NCI-H1417 treated with DMSO at 0.1 percent for 48 hours (cell line): ENCODE measurements at places on chromosomes 3 and 15.

- no peak for DNase-seq
These were observed 514.2 kb upstream of the ROBO2 start for GRCh38 chr3:76525726-76526125.

DNA sequence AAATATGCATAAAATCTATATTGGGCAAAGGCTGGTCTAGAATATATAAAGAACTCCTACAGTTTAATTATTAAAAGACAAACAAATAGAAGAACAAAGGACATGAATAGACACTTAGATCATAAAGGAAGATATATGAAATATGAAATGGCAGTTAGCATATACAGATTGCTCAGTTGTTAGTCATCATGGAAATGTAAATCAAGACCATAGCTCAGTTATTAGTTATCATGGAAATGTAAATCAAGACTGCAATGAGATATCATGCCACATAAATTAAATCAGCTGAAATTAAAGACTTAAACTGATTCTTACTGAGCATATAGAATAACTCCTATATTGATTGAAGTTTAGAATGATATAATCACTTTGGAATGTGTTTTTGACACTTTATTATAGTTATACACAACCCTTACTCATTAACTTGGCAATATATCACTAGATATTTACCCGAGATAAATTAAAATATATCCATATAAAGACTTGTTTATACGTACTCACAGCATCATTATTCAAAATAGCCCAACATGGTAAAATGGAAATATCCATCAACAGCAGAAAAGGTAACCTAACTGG is 45.2 kb upstream of the GOLGA8B start:
- DNase-seq, result no peak

DNA sequence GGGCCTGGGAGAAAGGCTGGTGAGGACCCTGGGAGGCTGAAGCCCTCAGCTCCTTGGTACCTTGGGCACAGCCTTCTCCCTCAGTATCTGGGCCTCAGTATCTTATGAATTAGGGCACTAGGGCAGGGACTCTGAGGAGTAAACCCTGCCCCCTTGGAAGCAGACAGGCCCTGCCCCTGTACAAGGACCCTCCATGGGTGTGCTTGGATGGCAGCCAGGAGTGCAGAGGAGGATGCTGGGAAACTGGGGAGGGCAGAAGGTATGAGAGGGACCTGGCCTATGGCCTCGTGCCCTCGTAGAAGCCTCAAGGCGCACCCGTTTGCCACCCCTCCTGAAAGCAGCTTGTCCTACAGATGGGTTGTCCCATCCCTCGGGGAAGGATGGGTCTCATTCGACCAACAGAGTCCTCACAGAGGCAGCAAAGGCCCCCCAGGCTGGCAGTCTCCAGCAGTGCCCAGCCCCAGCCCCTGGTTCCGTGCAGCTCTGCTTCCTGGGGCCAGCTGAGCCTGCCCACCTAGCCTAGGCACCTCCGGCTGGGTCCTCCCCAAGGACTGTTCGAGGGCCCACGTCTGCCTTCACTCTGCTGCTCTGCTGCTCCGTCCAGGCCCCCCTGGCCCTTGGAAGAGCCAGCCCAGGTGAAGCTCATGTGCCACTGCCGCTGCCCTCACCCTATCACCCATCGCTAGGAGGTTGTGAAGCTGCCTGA is 15.3 kb upstream of the SEMA3F start:
- no peak for DNase-seq

GRCh38 chr15:23642413-23643044 is 5.1 kb downstream of the MAGEL2 start:
- no peak for DNase-seq

- no peak for DNase-seq
These were observed 64.8 kb upstream of the STIMATE start for GRCh38 chr3:52962160-52962559.

- DNase-seq, result no peak
These were observed 16.1 kb downstream of the LYSMD2 start for GRCh38 chr15:51721199-51721960.

DNA sequence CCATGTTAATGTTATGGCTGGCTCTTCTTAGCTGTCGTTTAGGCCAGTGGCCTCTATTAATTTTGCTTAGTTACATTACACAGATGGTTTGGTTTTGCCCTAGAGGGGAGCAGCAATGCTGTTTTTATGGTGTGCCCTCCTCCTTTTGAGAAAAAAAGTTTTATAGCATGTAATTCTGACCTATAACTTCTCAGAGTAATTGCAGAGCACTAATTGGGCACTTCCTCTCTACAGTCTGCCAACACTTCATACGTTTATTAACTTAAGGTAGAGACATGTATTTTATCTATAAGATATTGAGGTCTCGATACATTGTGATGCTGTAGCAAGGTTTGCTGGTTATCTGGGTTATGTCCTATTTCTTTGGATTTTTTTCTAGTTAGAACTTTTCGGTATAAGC is 12.2 kb downstream of the SLC25A26 start:
- no peak for DNase-seq

DNA sequence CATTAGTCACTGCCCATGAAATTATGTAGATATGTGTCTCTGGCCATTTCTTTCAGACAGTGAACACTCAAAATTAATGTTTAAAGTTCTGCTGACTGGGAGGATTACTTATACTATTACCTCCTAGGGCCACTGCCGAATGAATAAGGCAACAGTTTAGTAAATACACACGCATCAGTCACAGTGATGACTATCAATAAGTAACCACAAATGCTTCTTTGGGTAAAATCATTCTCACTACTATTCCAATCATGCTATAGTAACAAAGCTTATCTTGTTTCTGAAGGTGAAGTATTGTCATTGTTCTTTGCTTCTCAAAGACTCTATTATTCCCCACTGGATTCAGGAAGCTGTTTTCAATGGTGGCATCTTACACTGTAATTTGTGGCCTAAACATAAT is 478.8 kb downstream of the EPHA3 start:
- DNase-seq, result no peak

- no peak for DNase-seq
These were observed 159.4 kb downstream of the ZIC4 start for GRCh38 chr3:147246906-147247305.
